ENCODE measurements at places on chromosomes 3 and 15. TPM values are rescaled to one million over a fixed set of nuclear protein-coding genes. Genes with fewer than 3 reads are reported as not detected.

GRCh38 chr3:173009410-173009809 lies 131.6 kb downstream of the SPATA16 start:
- DNase-seq, result no peak

GRCh38 chr3:197736491-197737318 lies at the start of gene RUBCN:
RUBCN (minus strand) TSS chr3:197736904; CDS start chr3:197736719, 185 bp downstream.
- peak; percentile 75 for DNase-seq

DNA sequence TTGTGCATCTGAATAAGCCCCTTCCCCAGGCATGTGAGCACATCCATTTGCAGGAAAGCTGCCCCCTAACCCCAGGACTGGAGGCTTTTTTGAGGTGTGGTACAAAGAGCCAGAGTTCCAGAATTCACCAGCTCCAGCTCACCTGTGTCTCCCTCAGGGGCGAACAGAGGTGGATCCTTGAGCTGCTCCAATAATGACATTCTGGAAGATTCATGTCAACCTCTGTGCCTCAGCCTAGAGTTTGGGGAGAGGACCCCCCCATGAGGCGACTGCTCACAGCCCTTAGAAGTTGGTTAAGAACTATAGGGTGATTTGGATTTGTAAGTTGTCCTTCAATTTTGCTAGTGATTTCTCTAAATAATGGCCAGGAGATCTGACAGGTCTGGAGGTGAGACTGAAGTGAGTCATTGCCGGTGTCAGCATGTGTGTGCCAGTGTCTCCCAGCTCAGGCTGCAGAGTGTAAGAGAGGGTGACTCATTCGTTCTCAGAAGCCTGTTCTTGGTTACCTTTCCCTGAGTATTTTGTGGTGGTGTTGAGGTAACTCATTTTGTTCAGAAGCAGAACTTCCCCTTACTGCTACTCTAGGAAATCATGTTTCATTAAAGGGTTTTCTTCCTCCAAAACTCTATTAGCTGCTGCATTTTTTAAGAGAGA lies 136.9 kb upstream of the TOPAZ1 start:
- DNase-seq, result no peak

DNA sequence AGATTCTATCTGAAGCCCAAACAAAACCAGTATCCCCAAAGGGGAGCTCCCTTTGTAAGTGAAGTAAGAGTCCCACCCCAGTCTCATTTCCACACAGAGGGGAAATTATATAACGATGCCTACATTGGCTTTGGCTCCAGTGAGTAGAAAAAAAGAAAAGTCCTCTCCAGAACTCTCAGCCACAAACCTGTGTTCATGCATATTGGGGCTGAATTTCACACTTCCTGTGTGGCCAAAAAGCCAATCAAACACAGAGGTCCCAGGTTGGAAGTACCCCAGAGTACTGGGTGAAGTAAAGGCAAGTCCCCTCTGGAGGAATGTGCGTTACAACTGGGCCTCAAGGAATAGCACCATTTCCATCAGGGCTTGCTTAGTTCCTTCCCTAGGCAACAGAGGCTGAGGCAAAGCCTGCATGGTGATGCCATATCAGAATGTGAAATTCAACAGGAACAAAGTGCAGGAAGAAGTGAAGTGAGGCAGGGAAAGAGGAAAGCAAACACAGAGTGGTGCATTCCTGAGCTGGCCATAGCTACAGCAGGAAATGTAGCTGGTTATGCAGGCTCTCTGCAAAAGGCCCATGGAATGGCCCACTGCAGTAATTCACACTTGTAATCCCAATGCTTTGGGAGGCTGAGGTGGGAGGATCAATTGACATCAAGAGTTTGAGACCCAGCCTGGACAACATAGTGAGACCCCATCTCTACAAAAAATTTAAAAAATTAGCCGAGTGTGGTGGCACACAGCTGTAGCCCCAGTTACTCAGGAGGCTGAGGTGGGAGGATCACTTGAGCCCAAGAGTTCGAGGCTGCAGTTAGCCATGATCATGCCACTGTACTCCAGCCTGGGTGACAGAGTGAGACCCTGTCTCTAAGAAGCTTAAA lies 16.6 kb upstream of the CX3CR1 start:
- no peak for DNase-seq

DNA sequence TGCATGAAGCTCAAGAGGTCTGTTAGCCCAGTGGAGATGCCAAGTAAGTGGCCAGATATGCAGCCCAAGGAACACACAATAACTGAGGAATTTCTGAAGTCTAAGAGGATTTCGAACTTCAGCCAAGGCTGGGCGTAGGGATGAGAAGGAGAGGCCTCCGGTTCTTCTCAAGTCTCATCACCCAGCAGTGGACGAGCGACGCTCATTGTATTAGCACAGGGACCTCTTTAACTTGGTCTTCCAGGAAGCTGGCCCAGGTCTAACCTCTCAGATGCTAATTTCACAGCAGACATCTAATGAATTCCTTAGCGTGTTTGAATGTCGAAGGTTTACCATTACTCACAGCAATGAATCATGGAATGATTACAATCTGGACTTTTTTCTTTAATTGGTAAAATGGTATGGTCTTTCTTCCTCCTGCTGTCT lies 85.0 kb downstream of the HES1 start:
- DNase-seq, result no peak

- no peak for DNase-seq
These were observed 528.1 kb upstream of the MCTP2 start for GRCh38 chr15:93703092-93703739.

GRCh38 chr3:89698208-89698830 lies 590.9 kb downstream of the EPHA3 start:
- DNase-seq, result no peak

GRCh38 chr3:72246685-72247084 lies 461.7 kb upstream of the PROK2 start:
- DNase-seq, result no peak

DNA sequence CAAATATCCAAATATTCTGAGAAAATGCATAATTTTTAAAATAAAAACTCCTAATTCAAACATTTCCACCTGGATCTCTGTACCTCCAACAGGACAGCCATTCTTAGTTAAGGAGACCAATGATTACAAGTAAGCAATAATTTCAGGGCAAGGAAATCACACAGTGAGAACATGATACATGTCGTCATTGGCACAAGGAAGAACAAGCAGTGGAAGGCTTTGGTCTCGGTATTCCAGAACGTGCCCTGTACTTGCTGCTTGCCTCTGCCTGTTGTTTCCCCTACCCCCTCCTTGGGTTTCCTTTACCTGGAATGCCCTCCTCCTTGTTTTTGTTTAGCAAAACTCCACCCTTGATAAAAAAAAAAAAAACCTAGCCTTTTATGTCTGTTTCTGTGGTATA lies 72.8 kb downstream of the PPM1L start:
- no peak for DNase-seq

GRCh38 chr3:134543113-134543512 lies 57.3 kb downstream of the CEP63 start:
- DNase-seq, result no peak

DNA sequence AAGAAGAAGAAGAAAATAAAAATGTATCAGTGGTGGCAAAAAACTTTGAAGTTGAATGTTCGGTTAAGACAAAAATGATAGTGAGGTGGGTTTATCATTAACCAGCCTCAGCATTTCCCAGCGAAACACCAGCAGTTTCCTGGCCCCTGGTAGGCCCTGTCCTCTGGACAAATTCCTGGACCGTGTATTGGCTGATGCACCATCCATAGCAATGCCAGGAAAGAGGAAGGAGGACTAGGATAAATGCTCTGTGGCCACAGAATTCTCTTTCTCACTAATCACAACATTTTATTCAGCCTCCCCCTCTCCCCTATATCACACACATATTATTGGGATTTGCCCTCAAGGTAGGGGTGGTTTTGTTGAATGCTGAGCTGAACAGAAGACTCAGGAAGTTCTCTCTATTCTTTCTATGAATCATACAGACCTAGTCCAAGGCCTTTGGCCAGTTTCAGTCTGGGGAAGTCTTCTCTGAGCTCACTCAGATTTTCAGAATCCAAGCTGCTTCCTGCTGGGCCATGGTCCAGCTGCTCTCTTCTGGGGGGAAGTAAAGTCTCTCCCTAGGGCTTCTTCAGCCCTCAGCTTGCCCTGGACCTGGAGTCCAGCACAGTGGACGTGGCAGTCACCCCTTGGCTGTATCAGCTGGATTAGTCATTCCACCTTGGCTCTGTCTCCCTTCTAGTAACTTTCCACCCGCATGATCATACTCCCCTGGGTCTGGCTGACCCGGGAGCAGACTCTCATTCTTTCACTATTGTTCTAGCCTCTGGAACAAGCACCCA lies 27.6 kb downstream of the SLC28A1 start:
- DNase-seq, result no peak

Gene KCNAB1
- 3.9 TPM for polyA plus RNA-seq

GRCh38 chr3:128489927-128490649 lies 2.9 kb downstream of the GATA2 start:
- no peak for DNase-seq

GRCh38 chr3:27885641-27886040 lies 163.5 kb upstream of the EOMES start:
- no peak for DNase-seq

Data from left renal pelvis (tissue), 4 donors.